ENCODE measurements at places on chromosomes 13 and 19.

GRCh38 chr13:66313413-66313812 lies 916.7 kb downstream of the PCDH9 start:
- no peaks in the 10 kb centered on the region for H3K4me1 ChIP-seq
- DNase-seq: no peak
- H3K27me3 ChIP-seq: no peaks in the 10 kb centered on the region
- no peaks in the 10 kb centered on the region for H3K36me3 ChIP-seq
- H3K27ac ChIP-seq: no peak overlapping the region

GRCh38 chr19:2600914-2601870 lies 101.3 kb downstream of the GNG7 start:
- DNase-seq: no peak
- no peak overlapping the region for H3K4me3 ChIP-seq
- no peaks in the 10 kb centered on the region for H3K4me1 ChIP-seq

DNA sequence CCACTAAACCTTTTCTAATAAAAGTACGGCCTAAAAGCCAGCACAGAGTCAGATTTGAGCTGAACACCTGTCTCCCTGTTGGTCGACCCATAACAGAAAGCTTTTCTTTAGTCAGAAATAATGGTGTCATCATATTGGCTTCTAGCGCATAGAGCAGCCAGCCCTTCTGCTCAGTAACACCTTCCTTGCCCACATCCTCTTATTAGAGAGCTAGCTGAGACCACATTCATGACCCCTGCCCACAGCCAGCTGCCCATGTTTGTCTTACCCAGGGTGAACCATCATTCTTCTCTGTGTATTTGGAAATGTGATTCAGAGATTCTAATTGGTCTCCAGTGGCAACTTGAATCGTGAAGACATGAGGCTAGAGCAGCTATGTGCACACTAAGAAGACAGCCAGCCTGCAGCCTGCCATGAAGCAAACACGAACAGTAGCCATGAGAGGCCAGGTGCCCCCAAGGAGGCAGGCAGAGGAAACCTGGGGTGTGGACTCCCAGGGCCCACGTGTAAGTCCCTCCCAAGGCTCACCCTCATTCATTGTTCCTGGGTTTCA lies 82.3 kb upstream of the PDCD5 start:
- H3K4me1 ChIP-seq: no peaks in the 10 kb centered on the region
- no peak for DNase-seq
- no peaks in the 10 kb centered on the region for H3K36me3 ChIP-seq
- no peak overlapping the region for H3K4me3 ChIP-seq

DNA sequence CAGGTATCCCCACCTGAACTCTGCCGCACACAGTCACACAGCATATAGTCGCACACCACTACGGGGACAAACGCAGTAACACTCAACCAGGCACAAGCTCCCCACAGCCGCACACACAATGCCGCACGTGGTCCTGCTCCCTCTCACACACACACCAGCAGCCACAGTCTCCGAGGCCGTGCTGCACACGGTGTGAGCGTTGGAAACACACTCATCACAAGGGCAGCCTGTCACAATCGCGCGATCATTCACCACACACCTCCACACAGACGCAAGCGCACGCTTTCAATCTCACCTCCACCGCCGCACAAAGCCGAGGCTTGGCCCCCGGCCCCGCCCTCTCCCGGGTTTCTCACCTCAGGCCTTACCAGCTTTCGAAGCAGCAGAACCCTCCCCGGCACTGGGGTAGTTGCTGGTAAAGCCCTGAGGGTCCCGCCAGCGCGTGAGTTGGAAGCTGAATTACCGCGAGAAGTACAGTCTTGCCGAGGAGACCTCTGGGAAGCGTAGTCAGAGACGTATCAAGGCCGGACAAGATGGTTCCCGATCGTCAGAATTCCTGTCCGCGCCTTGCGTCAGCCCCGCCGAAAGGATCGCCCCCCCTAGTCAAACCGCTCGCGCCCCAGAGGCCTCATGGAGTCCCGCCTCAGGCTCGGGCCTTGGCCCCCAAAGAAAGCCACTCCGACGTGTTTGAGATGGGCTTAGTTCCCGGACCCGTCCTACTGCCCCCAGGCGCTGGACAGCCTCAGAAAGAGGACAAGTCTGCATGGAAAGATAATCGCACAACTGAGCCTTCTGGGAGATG lies at the start of gene ZNF566:
ZNF566 (minus strand) TSS at position 444 of the 802 bp plus-strand sequence. CDS start 13,004 bp downstream, outside the sequence.
- H3K27me3 ChIP-seq: no peaks in the 10 kb centered on the region
- H3K36me3 ChIP-seq: no peaks in the 10 kb centered on the region
- H3K4me3 ChIP-seq: peak within 1 kb of the TSS; percentile 100
- peaks cover 6% of the 10 kb centered on the region for H3K4me1 ChIP-seq
- H3K27ac ChIP-seq: peak within 1 kb of the TSS; percentile 99

DNA sequence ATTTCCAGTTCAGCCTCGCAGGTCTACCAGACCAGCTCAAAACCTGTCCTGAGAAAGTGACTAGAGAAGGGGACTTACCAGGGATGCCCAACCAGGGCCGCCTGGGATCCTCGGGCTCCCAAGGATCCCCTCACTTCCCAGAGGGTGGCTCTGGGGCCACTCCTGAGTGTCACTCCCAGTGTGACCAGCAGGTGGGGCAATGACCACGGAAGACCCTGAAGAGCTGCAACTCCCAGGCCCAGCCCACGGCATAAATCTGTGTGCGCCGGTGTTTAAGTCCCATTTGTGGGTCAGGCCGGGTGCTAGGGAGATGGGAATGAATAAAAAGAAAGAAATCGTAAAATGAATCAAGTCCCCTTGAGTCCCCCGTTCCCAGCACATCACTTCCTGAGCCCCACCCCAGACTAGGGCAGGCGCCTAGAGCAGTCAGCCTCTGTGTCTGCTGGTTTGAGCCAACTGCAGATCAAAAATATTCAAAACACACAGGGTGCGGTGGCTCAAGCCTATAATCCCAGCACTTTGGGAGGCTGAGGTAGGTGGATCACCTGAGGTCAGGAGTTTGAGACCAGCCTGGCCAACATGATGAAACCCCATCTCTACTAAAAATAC lies 10.7 kb downstream of the PTGIR start:
- H3K4me3 ChIP-seq: no peak overlapping the region
- peak; percentile 92 for DNase-seq
- peaks cover 6% of the 10 kb centered on the region for H3K4me1 ChIP-seq
- no peaks in the 10 kb centered on the region for H3K36me3 ChIP-seq
- no peaks in the 10 kb centered on the region for H3K27me3 ChIP-seq

DNA sequence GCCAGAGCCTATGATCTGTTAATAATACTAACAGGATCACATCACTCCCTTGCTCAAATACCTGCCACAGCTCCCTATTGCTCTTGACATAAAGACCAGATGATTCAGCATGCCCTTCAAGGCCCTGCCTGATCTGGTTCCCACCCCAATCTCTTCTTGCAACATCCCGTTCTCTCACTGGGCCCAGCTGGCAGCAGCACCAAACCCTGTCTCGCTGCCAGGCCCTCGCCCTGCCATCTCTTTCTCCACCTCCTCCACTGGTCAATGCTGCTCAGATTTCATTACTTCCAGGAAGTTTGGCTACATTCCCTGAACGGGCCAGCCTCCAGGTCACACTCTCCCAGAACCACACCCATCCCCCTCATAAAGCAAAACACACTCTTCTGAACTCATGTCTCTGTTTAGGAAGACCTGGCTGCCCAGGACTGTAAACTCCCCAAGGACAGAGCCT lies 8.6 kb upstream of the BCAT2 start:
- DNase-seq: no peak
- H3K4me3 ChIP-seq: no peak overlapping the region
- peak overlapping the region; percentile 58 for H3K27ac ChIP-seq
- peaks cover 9% of the 10 kb centered on the region for H3K36me3 ChIP-seq
- peaks cover 11% of the 10 kb centered on the region for H3K4me1 ChIP-seq

DNA sequence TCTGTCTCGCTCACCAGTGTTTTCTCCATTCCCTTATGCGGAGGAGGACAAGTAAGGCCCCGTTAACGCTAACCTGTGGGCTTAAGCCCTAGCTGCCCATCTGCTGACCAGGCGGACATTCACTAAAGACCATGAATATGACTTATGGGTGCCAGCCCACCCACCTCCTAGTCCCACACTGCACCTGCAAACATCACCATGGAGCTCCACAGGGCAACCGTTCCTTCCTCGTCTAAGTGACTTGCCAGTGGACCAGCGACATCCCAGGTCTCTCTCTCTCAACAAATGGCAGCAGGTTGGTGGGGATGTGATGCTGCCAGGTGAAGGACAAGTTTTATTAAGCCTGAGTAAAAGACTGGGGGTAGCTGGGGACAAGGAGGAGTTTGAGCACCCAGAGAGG lies 55.2 kb downstream of the CCDC70 start:
- no peak overlapping the region for H3K27ac ChIP-seq
- no peaks in the 10 kb centered on the region for H3K27me3 ChIP-seq
- H3K4me3 ChIP-seq: no peak overlapping the region
- DNase-seq: no peak

DNA sequence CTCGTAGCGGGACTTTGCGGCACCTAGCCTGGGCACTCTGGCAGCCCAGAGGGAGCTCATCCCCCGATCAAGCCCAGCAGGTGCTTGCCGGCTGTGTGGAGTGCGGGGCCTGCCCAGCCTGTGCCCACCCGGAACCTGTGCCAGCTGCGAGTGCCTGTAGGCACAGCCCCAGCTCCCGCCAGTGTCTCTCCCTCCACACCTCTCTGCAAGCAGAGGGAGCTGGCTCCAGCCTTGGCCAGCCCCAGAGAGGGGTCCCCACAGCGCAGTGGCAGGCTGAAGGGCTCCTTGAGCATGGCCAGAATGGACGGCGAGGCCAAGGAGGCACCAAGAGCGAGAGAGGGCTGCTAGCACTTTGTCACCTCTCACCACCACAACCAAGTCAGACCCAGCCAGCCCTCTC lies 55.5 kb upstream of the C1QTNF9B start:
- no peak for DNase-seq
- no peak overlapping the region for H3K27ac ChIP-seq
- no peaks in the 10 kb centered on the region for H3K36me3 ChIP-seq
- no peaks in the 10 kb centered on the region for H3K27me3 ChIP-seq
- no peaks in the 10 kb centered on the region for H3K4me1 ChIP-seq

DNA sequence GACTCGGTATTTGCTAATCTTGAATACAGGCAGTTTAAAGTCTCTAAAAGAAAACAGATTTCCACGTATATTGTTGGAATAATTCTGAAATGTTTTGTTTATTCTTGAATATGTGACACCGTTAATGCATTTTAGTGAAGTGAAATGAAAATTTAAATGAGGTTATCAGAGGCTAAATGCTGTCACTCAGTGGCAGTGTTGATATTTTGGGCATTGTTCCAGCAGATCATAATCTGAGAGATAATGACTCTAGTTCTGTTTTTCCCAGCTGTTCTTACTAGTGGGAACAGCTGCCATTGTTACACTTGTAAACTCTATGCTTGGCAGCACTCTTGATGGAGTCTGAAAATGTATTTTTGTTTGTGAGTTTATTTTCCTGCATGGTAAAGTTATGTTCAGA lies 365.6 kb upstream of the SLC10A2 start:
- no peaks in the 10 kb centered on the region for H3K4me1 ChIP-seq
- no peak for DNase-seq
- H3K36me3 ChIP-seq: no peaks in the 10 kb centered on the region
- H3K27me3 ChIP-seq: no peaks in the 10 kb centered on the region
- H3K27ac ChIP-seq: no peak overlapping the region

GRCh38 chr19:17965370-17966128 lies 1.4 kb upstream of the KCNN1 start:
- H3K27me3 ChIP-seq: no peaks in the 10 kb centered on the region
- no peak overlapping the region for H3K4me3 ChIP-seq
- no peak for DNase-seq
- H3K27ac ChIP-seq: no peak overlapping the region
- H3K36me3 ChIP-seq: no peaks in the 10 kb centered on the region
- peaks cover 4% of the 10 kb centered on the region for H3K4me1 ChIP-seq

- peaks cover 16% of the 10 kb centered on the region for H3K36me3 ChIP-seq
- H3K27ac ChIP-seq: peak overlapping the region; percentile 56
- no peaks in the 10 kb centered on the region for H3K27me3 ChIP-seq
- peak; percentile 96 for DNase-seq
- no peak overlapping the region for H3K4me3 ChIP-seq
Observed at GRCh38 chr19:4015705-4016402, 8.3 kb downstream of the PIAS4 start.

DNA sequence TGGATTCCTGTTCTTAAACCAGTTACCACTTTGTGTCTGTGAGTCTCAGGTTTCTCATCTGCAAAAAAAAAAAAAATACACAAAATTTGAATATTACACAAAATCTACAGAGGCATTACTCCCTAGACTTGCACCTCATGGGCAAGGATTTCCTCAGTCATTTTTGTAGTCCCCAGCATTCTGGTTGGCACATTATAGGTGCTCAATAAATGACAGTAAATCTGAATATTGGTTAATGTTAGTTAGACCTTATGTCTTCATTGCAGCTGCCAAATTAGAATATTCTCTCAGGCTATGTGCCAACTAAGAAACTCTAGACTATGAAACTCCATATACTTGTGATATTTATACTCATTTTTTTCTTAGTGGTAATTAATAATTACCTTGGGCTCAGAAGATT lies 2.2 kb downstream of the ZNF507 start:
- peaks cover 6% of the 10 kb centered on the region for H3K4me1 ChIP-seq
- H3K4me3 ChIP-seq: no peak overlapping the region
- no peak overlapping the region for H3K27ac ChIP-seq
- peaks cover 10% of the 10 kb centered on the region for H3K36me3 ChIP-seq

DNA sequence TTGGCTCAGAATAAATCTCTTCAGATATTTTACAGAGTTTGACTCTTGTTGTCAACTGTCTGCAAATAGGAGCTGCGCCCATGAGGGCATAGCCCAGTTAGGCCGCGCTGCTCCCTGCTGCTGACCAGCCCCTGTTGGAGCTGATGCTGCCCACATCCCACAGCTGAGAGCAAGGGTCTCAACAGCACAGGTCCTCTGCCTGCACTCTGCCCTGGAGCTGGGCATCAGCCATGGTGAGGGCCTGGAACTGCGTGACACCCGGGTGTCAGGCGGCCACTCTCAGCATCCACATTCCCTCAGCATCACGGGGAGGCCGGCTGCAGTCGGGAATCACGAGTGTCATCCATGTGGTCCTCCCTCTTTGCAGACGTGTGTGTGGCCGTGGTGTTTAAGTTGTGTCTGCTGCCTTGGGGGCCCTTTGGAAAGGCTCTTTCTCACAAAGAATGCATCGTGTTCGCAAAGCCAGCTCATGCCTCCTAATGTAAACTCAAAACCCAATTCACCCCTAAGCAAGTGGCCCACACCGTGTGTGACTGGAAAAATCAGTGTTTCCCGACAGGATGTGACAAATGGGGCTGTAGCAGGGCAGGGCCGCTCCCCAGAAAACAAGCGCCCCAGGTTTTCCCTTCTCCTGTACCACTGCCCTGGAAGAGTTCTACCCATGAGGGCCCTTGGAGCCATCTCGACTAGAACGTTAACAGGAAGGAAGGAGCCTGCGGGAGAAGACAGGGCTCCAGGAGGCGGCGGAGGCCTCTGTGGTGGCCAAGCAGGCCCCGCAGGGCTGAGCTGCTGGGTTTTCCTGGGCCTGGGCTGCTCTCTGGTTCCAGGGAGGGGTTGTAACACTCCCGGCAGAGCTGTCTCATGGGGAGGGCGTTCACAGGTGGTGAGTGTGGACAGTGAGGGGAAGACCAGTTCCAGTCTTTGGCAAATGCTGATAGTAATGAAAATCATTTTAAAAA lies 20.3 kb downstream of the ATP11A start:
- no peaks in the 10 kb centered on the region for H3K36me3 ChIP-seq
- no peaks in the 10 kb centered on the region for H3K27me3 ChIP-seq
- no peak overlapping the region for H3K27ac ChIP-seq
- H3K4me1 ChIP-seq: no peaks in the 10 kb centered on the region
- no peak for DNase-seq

All from kidney (tissue), 22 donors.